ENCODE measurements at places on chromosomes 16 and 17.

GRCh38 chr17:63370696-63371095, 75.4 kb downstream of the CYB561 start:
- no peak for DNase-seq

- no peak for DNase-seq
Observed at GRCh38 chr16:9049241-9049640, 42.2 kb upstream of the HAPSTR1 start.

GRCh38 chr16:21205303-21205702, 6.1 kb downstream of the ZP2 start:
- DNase-seq: no peak

DNA sequence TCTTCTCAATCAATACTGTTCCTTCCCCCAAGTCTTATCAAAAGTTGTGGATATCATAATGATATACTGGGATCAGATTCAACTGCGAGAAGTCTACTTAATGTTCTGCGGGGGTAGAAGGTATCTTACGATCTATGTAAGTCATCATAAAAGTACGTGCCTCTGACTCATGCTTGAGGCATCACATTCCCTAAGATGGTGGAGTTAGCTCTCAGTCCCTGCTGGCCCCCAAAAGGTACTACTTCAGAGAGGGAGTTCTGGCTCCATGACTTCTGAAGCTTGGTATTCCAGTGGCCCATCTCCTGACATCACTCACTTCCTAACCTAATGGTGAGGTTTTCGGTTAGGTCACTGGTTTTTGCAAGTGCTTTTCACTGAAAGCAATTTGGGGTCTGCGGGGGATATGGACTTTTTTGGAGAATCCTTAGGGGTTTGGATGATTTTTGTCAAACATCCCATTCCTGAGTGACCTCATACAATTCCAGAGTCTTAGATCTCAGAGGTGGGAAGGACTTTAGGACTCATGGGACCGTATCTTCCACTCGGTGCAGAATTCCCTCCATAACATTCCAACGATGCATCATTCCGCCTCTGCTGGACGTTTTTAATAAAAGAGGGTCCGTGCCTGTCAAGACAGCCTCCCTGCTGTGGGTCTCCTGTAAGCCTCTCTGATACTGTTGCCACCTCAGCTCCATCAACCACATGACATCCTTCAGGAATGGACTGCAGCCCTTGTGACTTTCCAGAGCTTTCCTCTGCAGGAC, 74.3 kb downstream of the DYNLRB2 start:
- DNase-seq: no peak

DNA sequence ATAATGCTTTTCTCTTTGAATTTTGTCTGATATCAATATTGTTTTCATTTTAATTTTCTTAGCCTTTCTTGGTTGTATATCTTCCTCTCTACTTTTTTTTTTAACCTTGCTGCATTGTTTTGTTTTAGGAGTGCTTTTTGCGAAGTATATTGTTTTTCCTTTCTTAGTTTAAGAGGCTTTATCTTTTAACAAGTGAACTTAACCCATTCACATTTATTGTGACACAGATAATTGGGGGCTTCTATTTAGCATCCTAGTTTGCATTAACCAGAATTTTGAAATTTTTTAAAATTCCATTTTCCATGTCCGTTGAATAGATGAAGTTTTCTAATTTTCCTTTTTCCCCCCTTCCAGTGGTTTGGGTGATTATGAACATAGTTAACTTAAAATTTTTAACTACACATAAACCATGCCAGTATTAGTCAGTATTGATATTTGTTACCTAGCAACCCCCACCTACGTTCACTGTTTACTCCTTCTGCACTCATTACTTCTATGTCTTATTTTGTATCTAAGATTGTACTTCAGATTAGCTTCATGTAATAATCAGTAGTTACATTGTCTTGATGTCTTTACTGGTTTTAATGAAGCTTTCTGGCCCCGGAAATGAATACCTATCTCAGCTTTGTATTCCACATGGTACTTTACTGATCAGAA, 44.4 kb downstream of the TNRC6A start:
- DNase-seq: no peak
